Upper lobe of left lung (tissue), 6 donors: ENCODE measurements at places on chromosomes 7 and 10. TPM values are rescaled to one million over a fixed set of nuclear protein-coding genes. Genes with fewer than 3 reads are reported as not detected.

EPDR1 gene
- 107 TPM for total RNA-seq

PIK3AP1 gene
- total RNA-seq = 24.1 TPM

SPDYE2 gene
- total RNA-seq = not detected

- no peak for DNase-seq
Measured at GRCh38 chr7:7527047-7527446, 8.6 kb downstream of the COL28A1 start.

SFTPA1 gene
- total RNA-seq = 13,531 TPM
